Sciatic nerve (tissue), 2 donors: ENCODE measurements at places on chromosomes 4 and X. TPM values are rescaled to one million over a fixed set of nuclear protein-coding genes. Genes with fewer than 3 reads are reported as not detected.

- DNase-seq = no peak
Measured at GRCh38 chrX:154515090-154515965, 704 bp downstream of the FAM3A start.

- no peak for DNase-seq
Measured at GRCh38 chr4:83625821-83626220, 89.9 kb downstream of the GPAT3 start.

DNA sequence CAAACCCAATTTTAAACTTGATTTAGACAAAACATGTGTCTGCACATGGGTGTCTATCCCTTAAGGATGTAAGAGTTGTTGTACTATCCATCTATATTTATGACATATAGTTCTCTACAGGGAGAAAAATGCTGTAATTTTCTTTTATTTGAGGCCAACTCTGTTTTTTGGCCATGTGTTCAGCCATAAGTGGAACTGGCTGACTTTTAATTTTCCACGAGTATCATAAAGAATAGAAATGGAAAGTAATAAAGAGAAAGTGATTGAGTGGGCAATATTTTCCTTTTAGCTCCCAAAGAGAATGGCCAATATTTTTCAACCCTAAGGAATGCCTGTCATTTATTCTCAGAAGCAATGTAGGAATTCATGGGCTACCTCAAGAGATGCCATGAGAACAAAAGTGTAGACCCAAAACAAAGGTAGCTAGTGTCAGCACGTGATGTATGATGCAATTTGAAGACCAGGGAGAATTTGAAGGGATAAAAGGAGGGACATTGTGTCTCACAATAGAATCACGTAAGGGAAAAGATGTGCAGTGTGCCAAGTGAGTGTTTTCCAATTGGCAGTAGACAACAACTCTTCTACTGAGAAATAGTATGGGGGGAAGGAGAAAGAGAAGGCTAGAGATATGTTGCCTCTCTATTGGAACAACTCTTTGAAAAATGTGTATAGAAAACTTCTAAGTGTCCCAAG lies 27.8 kb upstream of the MXRA5 start:
- no peak for DNase-seq

DNA sequence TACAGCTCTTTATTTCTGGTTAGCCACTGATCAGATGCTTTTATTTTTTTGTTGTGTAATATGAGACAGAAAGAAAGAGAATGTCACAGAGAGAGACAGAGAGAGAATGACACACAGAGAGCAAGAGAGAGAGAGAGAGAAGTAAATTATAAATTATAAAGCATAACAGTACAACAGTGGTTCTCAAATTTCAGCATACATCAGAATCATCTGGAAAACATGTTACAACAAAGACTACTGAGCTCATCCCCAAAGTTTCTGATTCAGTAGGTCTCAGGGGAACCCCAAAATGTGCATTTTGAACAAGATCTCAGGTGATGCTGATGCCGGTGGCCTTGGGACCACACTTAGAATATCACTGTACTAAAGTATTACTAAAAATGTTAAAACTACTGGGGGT lies 245.8 kb upstream of the DIAPH2 start:
- no peak for DNase-seq

GRCh38 chr4:106096454-106096853 lies 201.2 kb downstream of the NPNT start:
- no peak for DNase-seq

GRCh38 chr4:100841911-100842310 lies 324.1 kb upstream of the EMCN start:
- no peak for DNase-seq

GRCh38 chr4:31896349-31896748 lies 1176.2 kb downstream of the PCDH7 start:
- no peak for DNase-seq

GRCh38 chr4:102564399-102565059 lies 63.4 kb downstream of the NFKB1 start:
- DNase-seq = no peak

GRCh38 chr4:2800691-2801596 lies 8.1 kb downstream of the SH3BP2 start:
- peak; percentile 90 for DNase-seq

DNA sequence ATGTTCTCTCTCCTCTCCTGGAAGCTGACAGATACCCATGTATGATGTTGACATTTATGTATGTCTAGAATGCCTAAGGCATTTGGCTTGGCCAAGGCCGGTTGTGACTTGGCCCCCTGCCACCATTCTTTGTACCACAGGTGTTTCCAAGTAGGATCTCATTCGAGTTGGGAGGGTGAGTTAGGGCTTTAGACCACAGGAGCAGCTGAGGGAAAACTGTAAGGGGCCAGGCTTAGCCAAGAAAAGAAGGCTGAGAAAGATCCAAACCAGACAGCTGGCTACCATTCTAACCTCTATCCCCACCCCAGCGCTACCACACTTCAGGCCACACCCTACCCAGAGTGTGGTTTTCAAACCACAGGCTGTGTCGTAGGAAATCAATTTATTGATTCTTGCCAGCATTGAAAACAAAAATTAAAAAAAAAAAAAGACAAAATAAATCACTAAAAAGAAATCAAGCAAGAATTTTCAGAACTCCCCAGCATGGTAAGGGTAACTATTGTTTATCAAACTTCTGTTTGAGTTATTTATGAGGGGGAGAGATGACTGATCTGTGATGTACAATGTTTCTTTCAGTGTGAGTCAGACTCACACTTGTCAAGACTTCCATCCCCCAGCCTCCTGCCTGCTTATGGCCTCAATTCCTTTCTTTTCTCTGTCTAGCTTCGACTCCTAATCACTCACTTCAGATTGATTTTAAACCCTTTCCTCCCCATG lies 9.9 kb downstream of the TMSB4X start:
- no peak for DNase-seq

GRCh38 chr4:100644150-100644549 lies 126.3 kb upstream of the EMCN start:
- no peak for DNase-seq

- DNase-seq = no peak
Measured at GRCh38 chrX:80216086-80216485, 201.5 kb downstream of the TBX22 start.

DNA sequence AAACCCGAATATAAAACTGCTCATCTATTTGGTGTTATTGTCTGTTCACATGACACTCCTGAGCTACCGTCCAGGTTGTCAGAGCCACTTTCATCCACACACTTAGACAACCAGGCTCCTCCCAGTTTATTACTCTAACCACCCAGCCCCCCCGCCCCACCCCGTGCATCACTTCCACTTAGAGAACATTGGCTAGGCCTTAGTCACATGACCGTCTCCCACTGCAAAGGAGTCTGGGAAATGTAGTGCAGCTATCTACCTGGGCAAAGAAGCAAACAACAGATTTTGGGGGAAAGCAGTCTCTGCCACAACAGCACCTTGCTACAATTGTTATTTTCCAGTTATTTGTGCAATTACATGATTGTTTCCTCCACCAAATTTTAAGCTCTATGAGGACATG lies 57.6 kb upstream of the RBPJ start:
- no peak for DNase-seq

Gene RENBP
- 23.0 TPM for total RNA-seq

Gene GPR82
- 0.09 TPM for total RNA-seq

Gene TBC1D14
- 68.2 TPM for total RNA-seq

Gene SOD3
- 178 TPM for total RNA-seq

Gene CENPVL1
- total RNA-seq = not detected

Gene SMARCAD1
- 23.9 TPM for total RNA-seq

Gene SPATA4
- total RNA-seq = not detected

Gene FRG2
- not detected for total RNA-seq
